ENCODE measurements at places on chromosomes 1 and 21.

- DNase-seq = peak; percentile 25
These were observed 104.7 kb downstream of the PCP4 start for GRCh38 chr21:39971956-39972355.

DNA sequence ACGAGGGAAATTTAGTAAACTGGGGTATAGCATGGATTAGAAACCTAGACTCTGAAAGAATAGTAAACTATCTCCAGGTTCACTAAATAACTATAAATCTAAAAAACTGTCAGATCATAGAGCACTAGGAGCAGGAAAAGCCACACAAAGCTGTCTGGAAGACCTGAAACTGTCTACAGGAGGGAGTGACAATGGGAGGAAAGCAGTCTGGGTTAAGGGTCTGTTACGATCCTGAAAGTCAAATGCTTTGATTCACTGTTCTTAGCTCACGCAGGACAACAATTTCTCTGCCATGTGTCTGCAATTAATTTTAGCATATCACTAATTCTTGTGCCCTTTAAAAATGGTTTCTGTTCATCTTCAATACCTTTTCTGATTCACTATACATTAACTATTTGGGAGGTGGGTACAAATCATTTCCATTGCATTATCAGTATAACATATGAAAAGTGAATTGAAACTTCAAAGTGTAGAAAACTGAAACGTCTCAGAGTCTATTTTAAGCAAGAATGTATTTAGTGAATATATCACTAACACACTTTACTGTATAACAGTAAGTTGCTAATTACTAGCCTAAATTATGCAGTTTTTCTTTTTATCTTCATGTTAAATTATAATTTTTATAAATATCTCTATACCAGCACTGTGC is 18.4 kb downstream of the CEP170 start:
- DNase-seq = no peak

- no peak for DNase-seq
These were observed 7.2 kb downstream of the LGALS8 start for GRCh38 chr1:236530959-236531358.

DNA sequence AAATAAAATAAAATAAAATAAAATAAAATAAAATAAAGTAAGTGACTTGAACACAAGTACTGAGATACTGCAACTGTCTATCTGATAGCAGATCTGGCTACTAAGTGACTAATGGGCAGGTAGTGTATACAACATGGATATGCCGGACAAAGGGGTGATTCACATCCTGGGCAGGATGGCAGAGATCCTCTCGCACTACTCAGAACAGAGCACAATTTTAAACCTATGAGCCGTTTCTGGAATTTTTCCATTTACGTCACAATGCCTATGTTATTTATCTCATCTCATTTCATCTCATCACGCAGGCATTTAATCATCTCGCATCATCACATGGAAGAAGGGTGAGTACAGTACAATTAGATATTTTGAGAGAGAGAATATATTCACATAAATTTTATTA is 233.3 kb upstream of the COA6 start:
- DNase-seq = no peak

DNA sequence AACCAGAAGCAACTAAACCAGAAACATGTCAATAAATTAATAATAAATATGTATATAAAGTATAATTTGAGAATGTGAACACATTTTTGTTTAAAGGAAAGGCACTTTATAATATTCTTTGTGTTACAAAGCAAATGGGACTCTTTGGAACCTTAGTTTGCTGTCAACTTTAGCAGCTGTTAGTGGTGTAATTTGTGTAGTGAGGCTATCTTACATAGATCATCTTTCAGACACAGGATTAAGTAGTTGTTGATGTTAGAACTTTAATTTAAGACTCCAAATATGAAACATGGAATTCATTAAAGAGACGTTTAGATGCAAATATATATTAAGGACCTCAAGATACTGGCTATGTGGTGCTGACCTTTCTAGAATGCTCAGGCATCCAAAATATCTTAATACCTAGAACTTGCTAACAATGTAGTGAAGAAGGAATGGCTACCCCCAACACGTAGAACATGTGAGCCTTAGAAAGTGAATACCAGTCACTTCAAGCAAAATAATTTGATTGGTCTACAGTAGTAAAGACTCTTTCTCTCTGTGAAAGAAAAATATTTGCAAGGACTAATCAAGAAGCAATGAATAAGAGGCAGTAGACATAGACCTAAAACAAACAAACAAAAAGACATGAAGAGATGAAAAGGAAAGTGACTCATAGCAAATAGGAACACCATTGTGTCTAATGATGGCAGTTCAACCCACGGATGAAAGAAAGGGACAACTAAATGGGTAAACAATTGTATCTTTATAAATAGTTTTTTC is 811.4 kb downstream of the USP25 start:
- DNase-seq = no peak

Measured in umbilical cord (tissue), 2 donors.